ENCODE measurements at places on chromosomes 16 and 17.

DNA sequence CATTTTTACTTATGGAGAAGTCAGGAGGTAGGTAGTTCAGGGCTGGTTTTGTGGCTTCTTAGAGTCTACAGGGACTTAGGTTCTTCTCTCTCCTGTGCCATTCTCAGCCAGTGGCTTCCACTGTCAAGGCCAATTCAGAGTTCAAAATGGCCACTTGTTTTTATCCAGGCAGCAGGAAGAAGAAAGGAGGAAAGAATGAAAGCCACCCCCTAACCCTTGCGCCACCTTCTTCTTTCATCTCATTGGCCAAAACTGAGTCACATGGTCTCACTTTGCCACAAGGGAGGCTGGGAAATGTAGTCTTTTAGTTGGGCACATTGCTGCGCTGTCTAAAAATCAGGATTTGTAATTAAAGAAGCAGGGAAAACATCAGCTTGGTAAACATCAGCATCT is 60.8 kb upstream of the MED9 start:
- no peak for DNase-seq

DNA sequence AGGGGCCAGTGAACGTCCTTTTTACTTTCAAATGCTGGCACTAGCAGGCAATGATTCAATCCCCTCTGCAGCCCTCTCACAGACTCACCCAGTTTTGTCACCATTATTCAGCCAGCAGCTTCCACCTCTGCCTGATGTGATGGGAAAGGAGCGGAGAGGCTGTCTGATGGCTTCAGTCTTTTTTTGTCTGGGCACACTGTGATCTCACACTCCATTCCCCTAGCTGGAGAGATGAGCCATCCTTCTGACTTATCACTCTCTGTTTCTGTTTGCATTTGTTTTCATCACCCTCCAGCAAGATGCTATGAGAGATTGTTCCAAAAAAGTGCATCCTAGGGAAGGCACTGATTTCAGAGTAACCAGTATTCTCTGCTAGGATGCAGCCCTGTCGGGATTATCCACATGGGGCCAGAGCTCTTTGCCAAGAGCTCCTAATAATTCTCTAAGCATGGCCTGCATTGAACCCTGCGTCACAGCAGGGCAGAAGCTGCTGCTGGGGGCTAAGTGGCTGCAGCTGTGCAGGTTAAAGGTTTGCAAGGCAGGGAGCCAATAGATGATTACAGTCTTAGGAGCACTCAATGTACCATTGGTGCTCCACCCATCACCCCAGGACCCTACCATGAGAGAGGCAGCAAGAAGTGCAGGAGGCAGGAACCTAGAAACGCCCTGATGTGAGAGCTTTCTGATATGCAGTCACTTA is 236.1 kb upstream of the C16orf82 start:
- DNase-seq = no peak

DNA sequence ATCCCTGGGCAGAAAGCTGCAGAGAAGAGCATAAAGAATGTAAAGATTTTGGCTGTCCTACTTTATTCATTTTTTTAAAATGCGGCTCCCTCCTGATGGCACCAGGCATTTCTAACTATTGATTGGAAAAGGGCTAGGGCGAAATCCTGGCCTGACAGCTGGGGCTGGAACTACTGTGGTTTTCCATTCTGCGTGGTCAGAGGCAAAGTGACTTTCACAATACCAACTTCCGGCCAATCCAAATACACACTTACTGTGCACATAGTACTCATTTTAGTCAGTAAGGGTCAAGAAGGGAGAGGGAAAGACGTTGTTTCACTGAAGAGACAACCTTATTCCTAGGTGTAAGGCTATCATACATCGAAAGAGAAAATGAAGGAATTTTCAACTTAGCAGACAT is 113.8 kb upstream of the PMFBP1 start:
- no peak for DNase-seq

DNA sequence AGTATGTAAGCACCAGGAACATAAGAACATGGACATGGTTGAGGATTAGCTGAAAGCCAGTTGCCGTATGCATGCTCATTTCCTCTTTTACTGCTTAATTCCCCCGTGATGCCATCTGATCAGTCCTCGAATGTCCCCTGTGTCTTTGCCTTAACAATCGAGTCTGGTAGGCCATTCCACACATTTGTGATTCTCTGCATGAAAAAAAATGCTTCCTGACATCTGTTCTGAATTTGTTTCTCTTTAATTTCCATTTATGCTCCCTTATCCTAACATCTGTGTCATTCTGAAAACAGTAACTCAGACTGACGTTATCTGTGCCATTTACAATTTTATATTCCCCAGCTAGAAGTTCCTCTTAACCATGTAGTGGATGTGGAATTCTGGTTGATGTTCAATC is 158.2 kb upstream of the TOX3 start:
- no peak for DNase-seq

DNA sequence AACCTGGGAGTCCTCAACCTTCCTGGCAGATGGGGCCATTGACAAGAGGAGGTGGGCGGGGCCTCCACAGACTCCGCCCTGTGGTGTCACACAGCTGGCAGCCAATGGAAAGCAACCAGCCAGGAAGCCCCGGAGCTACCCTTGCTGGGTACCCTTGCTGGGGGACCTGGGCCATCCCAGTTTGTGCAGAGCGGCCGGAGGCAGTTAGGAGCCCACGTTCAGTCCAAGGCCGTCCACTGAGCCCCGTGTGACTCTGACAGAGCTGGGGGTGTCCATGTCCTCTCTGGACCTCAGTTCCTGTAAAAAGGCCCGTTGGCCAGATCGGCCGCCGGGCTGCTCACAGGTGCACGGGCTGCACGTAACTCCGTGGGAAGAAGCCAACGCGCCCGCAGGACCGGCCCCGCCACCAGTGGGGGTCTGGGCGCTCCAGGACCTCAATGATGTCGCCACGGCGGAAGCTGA is 17.1 kb upstream of the FAM83G start:
- no peak for DNase-seq

DNA sequence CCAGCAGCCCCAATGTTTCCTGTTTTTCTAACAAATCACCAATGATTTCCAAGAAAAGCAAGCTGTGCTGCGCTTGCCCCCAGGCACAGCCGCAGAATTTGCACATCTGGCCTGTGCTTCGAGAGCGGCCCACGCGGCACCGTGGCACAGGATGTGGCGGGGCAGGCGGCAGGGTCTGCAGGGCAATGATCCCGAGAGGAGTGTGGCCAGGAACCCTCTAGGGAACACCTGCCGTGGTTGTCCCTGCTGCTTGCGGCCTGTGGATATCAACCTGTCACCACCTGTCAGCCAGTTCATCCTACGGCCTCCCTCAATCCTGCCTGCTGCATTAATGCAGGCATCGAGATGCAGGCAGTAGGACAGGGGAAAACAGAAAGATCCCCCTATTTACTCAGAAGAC is 24.0 kb downstream of the PIK3R5 start:
- DNase-seq = no peak

GRCh38 chr17:45705123-45706009 is 78.8 kb upstream of the CRHR1 start:
- DNase-seq = no peak
